ENCODE measurements at places on chromosomes 5 and 9.

DNA sequence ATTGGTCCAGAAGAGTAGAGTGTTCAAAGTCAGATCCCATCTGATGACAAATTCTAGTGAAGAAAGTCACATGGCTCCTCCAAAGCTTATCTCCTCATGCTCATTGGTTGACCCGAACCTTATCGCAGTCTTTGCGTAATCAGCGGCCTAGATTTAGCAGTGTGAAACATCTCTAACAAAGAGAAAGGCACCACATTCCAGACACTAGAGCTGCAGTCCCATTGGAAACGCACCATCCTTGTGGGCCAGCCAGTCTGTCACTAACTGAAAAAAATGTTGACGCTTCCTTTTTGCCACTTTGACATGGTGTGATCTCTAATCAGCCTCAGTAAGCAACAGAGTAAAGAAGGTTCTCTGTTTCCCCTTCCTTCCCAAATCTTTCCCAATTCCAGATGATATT, 458.0 kb upstream of the WWC1 start:
- no peak for DNase-seq

GRCh38 chr5:82388181-82388580, 110.0 kb upstream of the RPS23 start:
- DNase-seq, result no peak

DNA sequence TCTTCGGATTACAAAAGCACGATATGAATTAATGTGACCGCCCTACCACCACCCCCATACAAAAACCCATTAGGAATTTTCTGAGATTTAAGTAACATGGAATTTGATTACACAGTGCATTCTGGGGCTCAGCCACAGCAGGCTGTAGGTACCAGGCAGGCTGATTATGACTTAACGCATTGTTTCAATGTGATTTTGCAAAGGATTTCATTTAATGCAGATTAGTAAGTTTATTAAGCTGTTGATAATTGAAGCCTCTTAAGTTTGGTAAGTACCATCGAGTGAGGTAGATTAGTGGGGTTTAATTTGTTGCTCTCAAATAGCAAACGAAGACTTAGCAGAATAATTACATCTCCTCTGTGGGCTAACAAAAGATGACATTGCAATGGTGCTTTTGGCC, 240.1 kb downstream of the TRPM3 start:
- DNase-seq, result no peak

GRCh38 chr9:132945186-132946130, 1.0 kb upstream of the TSC1 start:
- DNase-seq, result no peak

DNA sequence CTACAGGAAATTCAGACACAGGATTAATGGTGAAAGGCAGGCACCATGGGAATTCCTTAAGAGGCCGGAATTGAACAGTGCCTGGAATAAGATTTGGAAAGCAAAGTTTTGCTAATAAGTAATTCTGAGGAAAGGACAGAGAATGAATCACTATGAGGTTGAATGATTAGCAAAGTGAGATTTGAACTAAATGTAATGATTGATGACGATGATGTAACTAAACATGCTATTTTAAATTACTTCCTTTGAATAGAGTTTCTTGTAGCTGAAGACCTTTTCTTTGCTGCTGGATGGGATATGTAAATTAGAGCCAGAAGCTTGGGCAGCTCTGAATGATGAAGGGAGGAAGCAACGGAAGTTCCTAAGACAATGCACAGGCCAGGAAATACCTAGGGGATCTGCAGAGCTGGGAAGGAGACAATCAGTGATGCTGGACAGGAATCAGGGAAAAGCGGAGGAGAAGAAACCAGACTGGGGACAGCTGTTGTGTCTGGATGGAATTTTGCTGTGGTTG, 482.0 kb downstream of the PSAT1 start:
- no peak for DNase-seq

GRCh38 chr9:86246752-86247161, 12.7 kb downstream of the C9orf153 start:
- DNase-seq, result no peak

- DNase-seq, result no peak
These were observed 129.1 kb downstream of the PDZD2 start for GRCh38 chr5:31768046-31768445.

GRCh38 chr5:118533156-118533555, 455.2 kb downstream of the DTWD2 start:
- DNase-seq, result no peak

- no peak for DNase-seq
These were observed 779.9 kb upstream of the CDH6 start for GRCh38 chr5:30413540-30413939.

DNA sequence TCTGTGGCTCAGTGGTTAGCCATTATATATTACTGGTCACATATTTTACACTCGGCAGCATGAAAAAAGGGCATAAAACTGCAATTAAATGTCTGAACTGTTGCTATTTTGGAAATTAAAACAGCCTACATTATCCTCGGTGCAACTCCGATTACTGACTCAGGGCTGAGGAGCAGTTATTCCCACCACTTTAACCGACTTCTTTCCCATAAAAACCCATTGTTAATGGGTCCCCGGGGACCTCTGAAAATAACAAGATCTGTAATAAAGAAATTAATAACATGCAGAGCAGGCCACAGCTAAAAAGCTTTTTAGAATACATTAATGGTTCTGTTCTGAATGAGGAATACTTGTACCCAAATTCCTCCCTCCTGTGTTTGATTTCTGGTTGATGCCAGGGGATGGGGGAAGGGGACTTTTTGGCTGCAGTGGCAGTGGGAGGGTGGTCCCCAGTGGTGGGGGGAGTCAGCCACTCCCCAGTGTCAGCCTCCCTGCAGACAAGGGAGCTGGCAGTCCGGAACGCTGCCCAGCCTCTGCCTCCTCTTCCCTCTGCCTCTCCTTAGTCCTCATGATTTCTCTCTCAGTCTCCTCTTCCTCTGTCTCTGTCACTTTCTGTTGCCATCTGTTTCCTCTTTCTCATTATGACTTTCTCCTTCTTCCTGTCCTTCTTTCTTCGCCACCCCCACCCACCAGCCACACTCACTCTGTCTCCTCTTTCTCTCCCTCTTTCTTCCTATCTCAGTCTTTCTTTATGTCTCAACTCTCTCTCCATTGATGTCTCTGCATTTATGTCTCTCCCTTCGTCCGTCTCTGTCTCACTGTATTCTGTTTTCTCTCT, 59.0 kb upstream of the ZBTB43 start:
- DNase-seq, result no peak

DNA sequence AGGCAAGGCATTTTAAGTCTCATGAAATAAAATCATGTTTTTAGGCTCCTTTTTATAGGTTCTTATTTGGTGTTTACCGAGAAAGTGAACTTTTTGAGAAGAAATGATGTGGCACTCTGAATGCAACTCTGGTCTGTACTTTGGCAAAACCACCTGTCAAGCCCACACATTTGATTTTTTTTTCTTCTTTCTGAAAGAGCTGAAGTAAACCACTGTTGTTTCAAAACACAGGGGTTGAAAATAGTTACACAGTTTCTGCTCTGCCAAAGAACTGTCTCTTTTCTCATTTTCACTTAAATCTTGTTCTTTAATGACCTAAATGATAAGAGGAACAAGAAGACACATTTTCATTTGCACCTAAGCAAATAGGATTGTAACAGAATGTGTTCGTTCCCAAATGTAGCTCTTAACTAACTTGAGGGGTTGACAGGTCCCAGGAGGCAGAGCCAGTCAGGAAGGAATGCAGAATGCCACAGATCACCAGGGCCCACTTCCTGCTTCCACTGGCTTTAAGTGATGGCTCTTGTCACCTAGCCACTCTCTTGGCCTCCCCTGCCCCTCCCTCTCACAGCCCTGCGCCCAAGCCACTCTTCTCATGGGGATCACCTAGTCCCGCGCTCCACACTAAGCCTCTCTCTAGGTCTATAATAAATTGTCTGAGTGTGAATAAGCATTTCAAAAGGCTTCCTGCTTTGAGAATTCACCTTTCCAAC, 47.3 kb downstream of the MED27 start:
- DNase-seq, result no peak

- DNase-seq, result peak; percentile 12
These were observed 78.3 kb upstream of the TNFSF8 start for GRCh38 chr9:115008536-115009270.

DNA sequence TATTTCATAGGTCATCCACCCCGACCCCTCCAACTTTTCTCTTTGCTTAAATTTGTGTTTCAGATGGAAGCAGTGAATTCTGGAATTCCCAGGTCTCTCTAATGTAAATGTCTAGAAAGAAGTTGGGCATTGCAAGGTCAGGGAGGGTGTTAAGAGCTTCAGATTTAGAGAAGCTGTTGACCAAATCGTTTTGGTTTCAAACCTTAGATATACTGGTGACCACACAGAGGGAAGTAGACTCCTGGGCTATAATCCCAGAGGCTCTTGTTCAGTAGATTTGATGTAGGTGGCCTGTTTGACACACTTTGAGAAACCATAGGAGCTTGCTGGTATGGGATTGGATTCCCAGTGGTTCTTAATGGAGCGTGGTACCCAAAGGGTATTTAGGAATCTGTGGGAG, 137.3 kb upstream of the KLF9 start:
- DNase-seq, result no peak

DNA sequence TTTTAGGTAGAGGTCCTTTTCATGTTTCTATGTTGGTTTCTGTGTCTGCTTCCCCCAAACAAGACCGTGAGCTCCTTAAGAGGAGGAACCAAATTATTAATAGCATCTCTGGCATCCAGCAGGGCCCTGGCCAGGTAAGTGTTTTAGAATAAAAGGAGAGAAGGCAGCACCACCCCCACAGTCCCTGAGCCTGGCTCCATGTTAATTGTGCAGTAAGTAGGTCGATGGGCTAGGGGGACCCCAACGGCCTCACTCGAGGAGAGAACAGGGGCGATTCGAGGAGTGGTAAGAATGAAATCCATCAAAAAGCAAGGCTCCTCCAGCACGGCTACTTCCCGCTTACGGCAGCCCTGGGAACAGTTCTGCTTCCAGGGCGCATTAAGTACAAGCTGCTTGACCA, 67.0 kb downstream of the GABBR2 start:
- no peak for DNase-seq

- peak; percentile 30 for DNase-seq
These were observed 9.4 kb upstream of the SLC12A2 start for GRCh38 chr5:128074171-128074570.

DNA sequence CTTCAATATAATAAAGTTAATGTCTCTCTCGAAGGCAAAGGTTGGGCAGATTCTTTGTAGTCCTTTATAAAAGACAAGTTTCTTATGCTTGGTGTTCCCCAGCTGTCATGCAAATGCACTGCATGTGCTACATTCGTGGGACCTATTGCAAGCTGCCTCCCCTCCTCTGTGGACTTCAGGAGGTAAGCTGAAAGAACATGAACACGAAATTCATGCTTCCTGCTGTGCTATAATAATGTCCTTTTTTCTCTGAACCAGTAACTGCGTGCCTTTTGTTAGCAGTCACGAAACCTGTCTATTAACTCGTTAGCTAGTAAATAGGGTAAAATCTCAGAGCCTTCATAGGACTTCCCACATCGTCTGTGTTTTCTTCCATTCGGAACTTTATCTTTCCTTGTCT, 363.5 kb downstream of the CDH9 start:
- DNase-seq, result no peak

GRCh38 chr9:29078063-29078666, 1504.9 kb upstream of the C9orf72 start:
- no peak for DNase-seq

DNA sequence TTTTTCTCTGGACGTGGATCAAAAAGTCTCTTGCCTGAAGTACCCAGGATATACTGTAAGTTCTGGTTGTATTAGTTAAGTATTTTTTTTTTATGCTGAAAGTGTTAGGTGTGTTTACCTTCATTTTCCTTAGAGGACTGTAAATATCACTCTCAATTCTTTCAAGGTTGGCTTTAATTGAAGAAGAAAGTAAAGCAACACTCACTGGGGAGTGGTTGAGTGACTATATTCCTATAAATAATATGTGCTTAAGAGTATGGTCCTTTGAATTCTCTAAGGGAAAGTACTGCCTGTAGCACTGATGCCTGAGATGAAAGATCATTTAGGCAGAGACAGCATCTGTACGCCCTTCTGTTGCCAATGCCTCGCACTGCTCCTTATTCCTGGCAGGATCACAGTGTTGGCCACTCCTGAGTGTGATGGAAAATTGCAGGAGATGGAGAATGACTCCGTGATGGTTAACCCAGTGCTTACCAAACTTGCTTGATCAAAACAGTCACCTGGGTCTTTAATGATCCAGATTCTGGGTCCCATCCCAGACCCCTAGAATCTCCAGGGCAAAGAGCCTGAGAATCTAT, 182.0 kb upstream of the MPDZ start:
- DNase-seq, result no peak

DNA sequence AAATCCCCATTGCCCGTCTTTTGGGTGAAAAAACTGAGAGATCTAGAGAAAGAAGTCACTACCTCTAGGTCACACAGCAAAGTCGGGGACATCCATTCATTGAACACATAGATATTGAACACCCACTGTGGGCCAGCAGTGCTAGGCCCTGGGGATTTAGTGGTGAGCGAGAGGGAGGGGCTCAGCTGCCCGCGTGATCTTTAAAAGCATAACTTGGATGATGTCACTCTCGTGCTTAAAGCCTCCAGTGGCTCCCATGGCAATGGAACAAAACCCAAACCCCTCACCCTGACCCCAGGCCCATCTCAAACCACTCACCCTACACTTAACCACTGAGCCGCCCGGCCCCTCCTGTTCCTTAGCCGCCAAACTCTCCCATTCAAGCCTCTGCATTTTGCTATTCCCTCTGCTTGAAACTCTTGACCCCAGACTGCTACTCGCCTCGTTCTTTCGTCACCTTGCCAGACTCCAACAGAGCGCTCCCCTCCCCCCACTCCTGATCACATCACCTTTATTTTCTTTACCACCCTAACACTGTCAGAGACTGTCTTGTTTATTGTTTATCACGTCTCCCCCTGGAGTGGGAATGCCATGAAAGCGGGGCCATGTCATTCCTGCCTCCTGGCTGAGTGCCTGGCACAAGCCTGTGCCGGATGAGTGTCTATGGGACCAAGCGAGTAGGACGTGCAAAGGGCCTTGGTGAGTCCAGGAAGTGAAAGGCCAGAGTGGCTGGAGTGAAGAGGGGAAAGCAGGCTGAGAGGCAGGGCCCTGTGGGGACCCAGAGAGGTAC, 710 bp upstream of the PIP5KL1 start:
- DNase-seq, result no peak

DNA sequence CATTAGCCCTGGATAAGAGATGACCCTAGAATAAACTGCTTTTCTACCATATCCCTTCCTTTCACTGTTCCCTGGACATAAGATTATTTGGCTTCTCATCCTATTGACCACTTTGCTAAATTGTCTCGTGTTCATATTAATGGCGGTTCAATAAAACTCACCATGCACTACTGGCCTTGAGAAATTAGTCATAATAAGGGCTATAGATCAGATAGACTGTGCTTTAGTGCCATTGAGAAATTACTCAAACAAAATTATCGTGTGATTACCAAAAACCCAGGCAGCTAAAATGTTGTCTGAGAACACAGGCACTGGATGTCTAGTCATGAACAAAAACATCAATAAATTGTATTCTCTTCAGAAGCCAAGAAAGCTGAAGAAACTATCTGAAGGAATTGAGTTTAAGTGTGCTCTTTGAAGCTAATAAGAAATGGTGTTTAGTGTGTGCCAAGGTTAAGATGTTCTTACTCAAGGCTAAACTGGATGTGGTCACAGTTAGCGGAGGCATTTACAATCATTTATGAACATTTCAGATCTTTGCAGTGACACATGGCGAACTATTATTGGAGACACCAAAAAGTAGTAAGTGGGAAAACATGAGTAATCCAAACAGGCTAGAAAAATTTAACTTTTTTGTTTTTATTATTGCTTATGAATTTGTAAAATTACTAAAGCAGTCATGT, 460.4 kb upstream of the RORB start:
- DNase-seq, result no peak

- DNase-seq, result no peak
These were observed 6.5 kb downstream of the ABO start for GRCh38 chr9:133268335-133269056.

Data from AML-193 (cell line).